ENCODE measurements at places on chromosomes 2 and 18. TPM values are rescaled to one million over a fixed set of nuclear protein-coding genes. Genes with fewer than 3 reads are reported as not detected.

The CEBPZOS gene
- 27.6 TPM for total RNA-seq

The RELCH gene
- 52.0 TPM for total RNA-seq

The FTCDNL1 gene
- 1.5 TPM for total RNA-seq

The KCNG3 gene
- total RNA-seq, result not detected

The REG3G gene
- total RNA-seq, result not detected

The COX7A2L gene
- total RNA-seq, result 197 TPM

The GKN1 gene
- not detected for total RNA-seq

The EML4 gene
- total RNA-seq, result 50.9 TPM

The CYBRD1 gene
- total RNA-seq, result 412 TPM

The POTEJ gene
- not detected for total RNA-seq

The CAPN14 gene
- total RNA-seq, result 0.16 TPM

The SPHKAP gene
- total RNA-seq, result not detected

The CNDP2 gene
- total RNA-seq, result 75.6 TPM

The SULT1C4 gene
- 0.33 TPM for total RNA-seq

The MYO3B gene
- 0.33 TPM for total RNA-seq

DNA sequence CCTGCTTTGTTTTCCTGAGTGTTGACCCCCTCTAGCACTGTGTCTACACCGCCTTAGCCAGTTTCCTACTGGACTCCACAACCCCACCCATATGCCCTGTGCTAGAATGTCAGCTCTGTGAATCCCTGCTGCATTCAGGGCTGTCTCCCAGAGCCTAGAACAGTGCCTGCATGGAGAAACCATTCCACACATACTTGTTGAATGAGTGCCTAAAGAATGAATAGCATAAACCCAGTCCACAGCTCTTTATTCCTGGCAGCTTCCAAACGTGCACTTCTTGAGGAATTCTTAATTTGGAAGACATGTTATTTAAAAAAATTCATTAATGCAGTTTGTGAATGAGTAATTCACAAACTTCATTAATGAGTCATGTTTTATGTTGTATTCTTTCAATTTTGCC is 6.5 kb upstream of the NAPG start:
- peak; percentile 33 for DNase-seq

GRCh38 chr2:52810460-52810859 is 957.1 kb upstream of the CHAC2 start:
- peak; percentile 60 for DNase-seq

DNA sequence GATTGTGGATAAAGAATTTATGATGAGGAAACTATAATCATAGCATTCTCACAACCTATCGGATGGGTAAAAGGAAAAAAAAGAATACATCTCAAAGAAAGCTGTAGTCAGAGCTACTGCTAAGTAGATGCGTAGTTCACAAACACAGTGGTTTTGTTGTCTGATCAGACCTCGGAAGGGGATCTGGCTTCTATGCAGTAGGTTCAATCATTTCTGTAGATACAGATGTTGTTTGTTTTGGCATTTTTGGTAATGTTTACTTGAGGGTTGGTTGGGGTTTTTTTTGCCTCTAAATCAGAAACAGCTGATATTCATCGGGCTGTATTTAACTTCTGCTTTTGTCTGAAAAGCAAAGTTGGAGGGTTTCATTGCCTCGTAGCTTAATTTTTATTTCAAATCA is 42.1 kb downstream of the NPAS2 start:
- no peak for DNase-seq

DNA sequence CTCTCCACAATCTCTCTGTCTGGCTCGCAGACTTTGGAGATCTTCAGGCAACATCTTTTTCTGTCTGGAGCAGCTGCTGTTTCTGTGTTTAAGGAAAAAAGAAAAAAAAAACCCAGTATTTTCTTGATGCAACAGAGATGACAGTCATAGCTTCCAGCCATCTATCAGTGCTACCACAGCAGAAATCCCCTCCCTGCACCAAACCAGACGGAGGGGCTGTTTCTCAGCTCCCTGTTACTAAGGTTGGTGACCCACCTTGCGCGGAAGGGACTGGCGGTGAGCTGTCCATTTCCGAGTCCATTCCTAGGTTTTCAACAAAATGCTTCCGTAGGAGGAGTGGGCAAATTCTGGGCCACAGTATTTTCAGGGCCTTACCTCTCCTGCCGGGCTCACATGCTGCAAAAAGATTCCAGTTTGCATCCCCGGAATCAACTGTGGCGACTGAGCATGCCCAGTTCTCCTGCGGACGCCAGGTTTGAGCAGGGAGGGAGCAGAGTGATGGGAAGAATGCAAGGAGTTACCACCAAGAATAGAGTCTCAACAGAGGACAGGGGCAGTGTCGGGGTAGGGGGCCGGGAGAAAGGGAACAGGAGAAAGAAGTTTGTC is 1.2 kb downstream of the SLC4A10 start:
- DNase-seq, result no peak

DNA sequence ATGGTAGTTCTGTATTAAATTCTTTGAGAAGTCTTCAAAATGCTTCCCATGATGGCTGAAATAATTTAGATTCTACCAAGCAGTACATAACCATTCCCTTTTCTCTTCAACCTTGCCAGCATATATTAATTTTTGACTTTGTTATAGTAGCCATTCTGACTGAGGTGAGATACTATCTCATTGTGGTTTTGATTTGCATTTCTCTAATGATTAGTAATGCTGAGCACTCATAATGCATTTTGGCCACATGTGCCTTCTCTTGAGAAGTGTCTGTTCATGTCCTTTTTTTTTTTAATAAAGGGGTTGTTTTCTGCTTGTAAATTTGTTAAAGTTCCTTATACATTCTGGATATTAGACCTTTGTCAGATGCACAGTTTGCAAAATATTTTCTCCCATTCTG is 173.9 kb downstream of the CALCRL start:
- no peak for DNase-seq

GRCh38 chr18:7322817-7323485 is 92.1 kb downstream of the LRRC30 start:
- no peak for DNase-seq

- DNase-seq, result no peak
Observed at GRCh38 chr2:84494070-84494469, 22.2 kb upstream of the DNAH6 start.

GRCh38 chr2:40420478-40420877 is 31.4 kb downstream of the SLC8A1 start:
- peak; percentile 16 for DNase-seq

DNA sequence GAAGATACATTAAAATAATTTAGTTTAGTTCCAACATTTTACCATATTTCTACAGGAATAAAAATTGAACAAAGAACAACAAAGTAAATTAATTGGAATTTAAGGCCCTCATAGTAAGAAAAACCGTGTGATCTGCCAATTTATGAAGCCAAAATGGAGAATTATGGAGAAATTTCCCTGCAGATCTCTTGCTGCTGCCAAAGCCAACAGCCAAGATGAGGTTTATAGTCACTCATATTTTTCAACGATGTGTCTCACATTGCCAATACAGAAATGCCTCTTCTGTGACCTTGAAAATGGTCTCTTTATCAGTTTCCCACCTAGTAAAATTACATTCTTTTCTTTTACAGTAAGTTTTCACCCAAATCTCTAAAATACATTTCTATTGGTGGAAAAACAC is 317.2 kb upstream of the FIGN start:
- DNase-seq, result peak; percentile 10

- DNase-seq, result no peak
Observed at GRCh38 chr2:3305952-3306351, 71.7 kb downstream of the EIPR1 start.

- DNase-seq, result no peak
Observed at GRCh38 chr2:227402959-227403358, 15.2 kb upstream of the SCYGR1 start.

DNA sequence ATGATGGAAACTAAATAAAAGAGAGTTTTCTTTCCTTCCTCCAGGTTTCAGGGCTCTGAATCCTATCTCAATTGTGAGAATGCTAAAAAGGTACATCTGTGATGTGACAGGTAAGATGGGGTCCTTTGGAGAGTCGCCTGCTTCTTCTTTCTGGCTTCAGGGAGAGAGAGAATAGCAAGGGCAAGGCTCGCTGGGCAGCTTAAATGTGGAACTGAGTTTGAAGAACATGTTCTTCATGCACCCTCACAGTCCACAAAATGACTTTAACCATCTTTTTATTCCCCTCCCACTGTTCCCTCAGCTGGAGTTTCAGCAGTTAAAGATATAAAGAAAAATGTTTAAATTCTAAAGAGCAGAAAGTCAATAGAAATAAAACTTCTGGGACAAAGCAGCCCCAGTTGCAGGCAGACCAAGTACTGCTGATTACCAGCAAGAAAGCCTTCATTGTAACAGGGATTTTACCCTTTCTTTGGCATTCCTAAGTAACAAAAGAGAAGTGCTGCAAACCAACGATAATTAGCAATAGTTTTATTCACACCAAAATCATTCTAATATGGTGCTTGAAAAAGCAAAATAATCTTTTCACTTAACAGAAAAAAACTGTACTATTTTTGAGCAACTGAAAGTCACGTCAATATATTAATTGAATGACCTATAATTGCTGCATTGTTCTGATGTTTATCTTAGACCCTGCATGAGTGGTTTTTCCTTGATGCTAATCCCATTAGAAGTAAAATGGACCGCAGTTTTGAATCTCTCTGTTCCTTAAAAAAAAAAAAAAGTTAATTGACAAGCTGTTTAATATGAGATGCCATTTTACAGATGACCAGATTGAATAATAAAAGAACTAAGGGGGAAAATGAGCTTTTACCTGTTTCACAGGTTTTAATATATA is 61.5 kb downstream of the LRP2 start:
- DNase-seq, result no peak

DNA sequence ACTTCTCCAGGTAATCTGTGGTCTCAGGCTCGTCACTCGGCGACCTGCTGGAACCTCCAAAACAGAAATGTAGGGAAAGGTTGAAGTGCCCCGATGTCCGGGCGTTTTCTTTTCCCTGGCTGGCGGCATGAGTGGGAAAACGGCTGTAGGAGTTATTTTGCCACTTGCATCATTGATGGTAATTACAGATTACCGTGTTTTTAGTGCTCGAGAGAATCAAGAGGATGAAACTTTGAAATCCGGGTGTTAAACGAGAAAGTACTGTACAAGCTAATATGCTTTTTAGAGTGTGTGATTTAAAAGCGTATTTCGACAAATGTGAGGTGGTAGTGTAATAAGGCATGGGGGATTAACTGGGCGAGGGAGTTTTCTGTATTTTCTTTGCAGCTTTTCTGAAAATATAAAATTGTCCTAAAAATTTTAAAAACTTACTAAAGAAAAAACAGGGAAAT is 819 bp downstream of the GRHL1 start:
- no peak for DNase-seq

DNA sequence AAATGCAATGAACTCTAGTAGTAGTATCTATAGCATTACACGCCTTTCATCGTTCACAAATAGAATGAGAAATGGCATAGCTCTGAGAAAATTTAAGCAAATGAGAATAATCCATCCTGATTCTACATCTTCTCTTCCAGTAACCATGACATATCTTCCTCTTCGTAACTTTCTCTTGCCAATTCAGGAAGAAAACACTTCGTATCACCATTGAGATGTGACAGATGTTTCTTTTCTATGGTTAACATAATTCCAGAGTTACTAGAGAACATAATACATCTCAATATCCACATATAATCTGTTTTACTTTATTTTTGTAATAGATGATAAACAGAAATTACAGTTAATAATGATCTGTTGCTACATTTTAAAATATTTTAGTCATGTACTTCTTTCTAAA is 1527.4 kb downstream of the LRP1B start:
- peak; percentile 11 for DNase-seq

- no peak for DNase-seq
Observed at GRCh38 chr2:30583204-30583749, 136.2 kb downstream of the LCLAT1 start.

- no peak for DNase-seq
Observed at GRCh38 chr2:25881764-25882163, 3.5 kb upstream of the ASXL2 start.

DNA sequence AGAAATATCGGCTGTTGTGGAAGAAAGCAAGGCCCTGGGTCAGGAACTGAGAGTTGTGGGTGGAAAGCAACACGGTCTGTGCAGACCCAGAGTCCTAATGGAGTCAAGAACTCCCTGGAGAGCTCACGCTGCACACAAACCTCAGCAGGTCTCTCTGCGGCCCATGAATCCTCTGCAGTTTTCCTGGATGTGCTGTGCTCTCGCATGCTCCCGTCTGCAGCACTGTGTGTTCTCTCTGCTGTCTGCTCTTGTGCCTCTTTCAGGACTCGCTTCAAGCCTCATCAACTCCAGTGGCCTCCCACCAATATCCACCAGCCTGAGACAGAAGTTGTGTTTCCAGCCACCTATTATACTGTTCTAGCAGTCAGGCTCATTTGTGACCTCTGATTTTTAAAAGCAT is 24.3 kb downstream of the RNU4ATAC start:
- DNase-seq, result no peak

DNA sequence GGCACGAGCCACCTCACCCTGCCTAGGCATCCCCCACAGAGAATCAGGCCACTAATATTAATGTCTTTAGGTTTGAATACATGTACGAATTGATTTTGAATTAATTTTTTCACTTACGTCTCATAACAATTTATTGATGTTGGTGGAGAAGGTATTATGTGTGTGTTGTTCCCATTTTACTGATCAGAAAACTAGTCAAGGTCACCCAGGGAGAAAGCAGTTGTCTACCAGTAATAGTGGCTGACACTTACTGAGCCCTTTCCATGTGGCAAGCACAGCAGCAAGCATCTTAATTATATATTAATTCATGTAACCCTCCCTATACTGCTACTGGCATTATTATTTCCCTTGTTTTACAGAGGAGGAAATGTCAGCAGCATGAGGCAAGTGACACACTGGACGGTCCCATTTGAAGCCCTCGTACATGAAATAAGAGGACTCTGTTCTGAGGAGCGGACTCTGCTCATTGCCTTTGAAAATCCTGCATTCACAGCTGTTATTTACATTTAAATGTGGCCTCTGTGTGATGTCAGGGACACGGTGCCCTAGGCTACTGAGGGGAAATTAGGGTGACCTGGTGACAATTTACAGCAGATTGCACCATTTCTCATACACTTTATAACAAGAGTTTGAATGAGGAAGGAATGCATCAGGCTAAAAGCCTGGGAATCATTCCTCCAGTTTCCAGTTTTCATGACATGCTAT is 30.9 kb upstream of the KCNE4 start:
- no peak for DNase-seq

DNA sequence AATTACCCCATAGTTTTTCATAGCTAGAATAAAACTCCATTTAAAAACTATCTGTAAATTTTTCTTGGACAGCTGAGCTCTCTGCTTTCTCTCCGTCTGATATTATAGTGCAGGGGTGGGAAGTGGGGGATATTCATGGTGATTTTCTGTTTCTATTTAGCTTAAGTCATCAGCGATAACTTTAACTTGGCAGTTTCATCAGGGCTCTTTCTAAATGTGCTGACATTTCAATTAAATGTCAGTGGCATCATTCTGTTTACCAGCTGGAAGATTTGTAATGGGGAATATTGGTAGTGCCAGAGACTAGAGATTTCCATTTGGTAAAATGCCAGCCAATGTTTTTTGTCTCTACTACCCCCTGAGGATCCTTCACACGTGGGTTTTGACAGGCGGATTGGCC is 53.5 kb upstream of the CAPN13 start:
- no peak for DNase-seq

DNA sequence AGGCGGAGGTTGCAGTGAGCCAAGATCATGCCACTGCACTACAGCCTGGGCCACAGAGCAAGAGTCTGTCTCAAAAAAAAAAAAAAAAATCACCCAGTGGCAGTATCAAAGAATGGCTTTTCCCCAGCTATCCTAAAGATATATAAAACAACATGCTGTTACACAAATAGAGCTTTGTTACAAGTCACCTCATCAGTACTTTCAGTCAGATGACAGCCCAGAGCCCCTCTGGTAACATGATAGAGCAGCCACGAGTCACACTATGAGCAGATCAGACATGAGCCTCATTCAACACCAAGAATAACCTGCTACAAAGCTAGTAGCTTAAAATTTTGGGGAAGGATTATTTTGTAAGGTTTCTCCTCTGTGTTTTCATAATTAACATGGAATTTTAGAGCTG is 25.2 kb downstream of the PDE11A start:
- DNase-seq, result no peak
